ENCODE measurements at places on chromosomes 7 and 10.

DNA sequence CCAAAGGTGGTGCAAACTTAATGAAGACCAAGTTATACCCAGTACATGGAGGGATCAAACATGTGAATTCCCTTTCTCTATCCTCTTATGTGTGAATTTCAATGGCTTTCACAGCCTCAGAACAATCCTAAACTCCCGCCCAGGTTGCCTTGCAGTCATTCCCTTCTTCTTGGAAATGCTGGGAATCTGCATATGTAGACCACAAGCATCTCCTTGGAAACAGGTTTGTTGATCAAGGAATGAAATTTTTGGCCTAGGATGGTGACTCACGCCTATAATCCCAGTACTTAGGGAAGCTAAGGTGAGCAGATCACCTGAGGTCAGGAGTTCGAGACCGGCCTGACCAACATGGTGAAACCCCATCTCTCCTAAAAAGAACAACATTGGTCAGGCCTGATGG is 77.8 kb upstream of the ABI1 start:
- no peak for DNase-seq

DNA sequence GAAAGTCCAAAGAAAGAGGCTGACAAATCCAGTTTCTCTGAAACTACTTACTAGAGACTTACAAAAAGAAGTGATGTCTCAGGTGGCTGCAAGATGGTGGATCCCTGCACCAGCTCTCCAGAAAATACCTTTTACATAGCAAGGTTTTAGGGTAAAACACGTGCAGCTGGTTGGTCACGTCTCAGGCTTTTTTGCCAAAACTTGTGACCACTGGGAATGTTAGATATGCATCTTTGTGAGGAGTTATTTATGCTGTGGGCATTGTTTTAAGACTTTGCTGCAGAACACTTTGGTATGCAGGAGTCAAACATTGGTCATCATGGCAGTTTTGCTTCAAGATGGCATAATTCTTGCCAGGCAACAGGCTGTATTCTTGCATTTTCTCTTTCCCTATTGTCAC is 1352.8 kb downstream of the REEP3 start:
- no peak for DNase-seq

- DNase-seq = no peak
Measured at GRCh38 chr7:483656-484355, 35.8 kb downstream of the PDGFA start.

- peak; percentile 16 for DNase-seq
Measured at GRCh38 chr10:865924-866576, 65.5 kb downstream of the LARP4B start.

- no peak for DNase-seq
Measured at GRCh38 chr7:139777133-139777891, 486 bp downstream of the HIPK2 start.

- DNase-seq = no peak
Measured at GRCh38 chr7:51034521-51035264, 252.0 kb upstream of the GRB10 start.

DNA sequence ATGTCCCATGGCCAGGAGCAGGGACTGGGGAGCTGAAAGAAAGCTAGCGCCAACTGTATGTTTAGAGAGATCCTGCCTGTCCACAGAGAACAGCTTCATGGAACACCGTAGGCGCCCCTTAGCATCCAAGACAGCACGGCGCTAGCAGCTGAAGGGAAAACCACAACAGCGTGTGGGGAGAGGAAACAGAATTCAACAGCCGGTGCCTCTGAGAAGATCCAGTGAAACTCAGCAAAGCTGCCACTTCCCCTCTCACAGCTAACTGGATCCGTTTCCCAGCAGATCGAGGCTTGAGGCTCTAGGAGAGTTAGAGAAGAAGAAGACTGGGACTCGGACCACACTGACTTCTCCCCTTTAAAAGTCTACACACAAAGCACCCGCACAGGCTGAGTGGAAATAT is 145.0 kb downstream of the MAD1L1 start:
- DNase-seq = no peak

DNA sequence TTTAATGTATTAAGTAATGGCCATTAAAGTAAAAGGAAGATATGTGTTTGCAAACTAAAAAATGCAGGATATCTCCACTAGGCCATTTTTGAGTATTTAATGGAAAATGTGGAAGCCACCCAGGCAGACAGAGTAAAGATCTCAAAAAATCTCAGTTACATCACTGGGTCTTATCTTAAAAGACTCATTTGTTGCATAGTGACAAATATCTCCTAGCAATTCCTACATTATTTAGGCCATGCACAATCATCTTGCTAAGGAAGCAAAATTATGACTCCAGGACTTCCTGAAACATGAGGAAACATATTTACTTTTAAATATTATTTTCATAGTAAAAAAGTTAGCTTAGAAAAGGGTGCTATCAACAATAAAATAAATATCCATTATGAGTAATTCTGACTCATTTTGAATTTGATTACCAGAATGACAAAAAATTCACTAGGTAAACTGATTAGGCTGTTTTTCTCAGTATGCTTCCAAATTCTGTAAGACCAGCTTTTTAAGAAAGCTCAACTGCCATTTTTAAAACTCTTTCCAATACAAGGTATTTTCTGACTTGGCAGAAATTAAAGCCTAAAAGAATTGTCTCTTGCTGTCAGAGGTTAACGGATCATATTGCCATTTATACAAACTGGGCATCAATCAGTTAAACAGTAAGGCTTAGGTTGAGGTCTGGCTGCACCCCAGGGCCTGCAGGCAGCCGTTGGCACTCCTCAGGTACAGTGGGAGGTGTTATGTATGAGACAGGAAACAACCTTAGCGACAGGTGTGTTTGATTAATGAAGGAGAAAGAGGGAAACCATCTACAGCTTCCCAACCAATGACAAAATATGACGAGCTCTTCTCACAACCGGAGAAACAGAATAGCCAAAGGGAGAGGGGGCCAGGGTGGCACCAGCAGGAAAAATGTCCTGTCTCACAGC is 31.8 kb downstream of the PCLO start:
- DNase-seq = no peak

Measured in GM12865 (cell line).